Activated CD4-positive, alpha-beta T cell treated with anti-CD3 and anti-CD28 coated beads, Interleukin-2, amount 50 U/mL, for 48 hours (primary cell): ENCODE measurements at places on chromosomes 7 and 10.

DNA sequence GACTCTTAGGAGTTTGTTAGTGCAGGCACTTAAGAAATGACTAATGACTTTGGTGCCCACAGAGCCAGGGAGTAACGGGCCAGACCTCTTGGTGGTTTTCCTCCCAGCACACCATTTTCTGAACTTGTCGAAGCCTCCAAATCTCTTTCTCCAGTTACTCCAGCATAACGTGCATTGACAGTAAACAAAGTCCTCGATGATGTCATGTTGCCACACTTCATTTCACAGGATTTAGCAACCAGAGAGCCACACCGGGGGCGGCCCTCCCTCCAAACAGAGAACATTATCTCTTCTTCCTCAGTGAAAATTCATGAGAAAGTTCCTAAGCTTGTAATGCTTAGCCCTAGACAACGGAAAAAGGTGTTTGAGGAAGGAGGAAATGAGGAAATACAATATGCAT, 4.0 kb upstream of the SVOPL start:
- DNase-seq: no peak

DNA sequence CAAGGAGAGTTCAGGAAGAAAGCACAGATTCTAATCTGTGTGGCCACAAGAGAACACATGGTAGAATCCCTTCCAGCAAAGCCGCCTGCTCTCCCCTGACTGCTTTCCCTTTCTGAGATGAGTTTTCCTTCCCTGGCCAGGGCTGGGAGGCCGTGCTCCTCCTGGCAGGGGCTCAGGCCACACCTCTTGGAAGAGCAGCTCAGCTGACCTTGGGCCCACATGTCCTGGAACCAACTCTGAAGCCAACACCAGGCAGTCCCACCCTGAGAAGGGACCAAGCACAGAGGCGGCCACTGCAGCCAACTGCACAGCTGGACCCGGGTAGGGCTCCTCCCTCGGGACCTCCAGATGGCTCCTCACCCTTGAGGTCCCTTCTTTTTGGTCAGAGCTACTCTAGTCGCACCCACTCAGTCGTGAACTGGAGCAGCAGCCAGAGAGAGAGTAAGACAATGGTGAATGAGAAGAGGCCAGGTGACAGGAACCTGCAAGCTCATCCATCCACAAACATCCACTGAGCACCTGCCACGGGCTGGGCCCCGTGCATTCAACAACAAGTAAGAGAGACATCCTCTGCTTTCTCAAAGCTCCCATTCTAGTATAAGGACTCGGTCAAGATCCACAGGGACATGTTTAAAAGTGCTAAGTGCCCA, 40.3 kb downstream of the FAM53B start:
- no peak for DNase-seq

DNA sequence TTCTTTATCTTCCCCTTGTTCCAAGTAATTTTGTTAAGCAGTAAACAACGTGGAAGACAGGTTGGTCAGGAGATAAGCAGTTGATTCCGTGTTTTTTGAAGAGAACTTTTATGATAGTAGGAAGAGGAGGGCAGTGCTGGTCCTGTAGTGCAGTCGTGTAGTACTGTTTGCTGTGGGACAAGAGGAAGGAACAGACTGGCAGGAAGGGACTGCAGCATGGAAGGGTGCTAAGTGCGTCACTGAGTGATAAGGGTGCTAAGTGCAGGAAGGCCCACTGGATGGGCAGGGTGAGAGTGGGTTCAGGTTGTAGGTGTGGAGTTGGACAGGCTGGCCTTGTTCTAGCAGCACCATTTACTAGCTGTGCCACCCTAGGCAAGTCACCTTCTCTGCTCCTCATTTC, 125.0 kb downstream of the SDK1 start:
- no peak for DNase-seq

DNA sequence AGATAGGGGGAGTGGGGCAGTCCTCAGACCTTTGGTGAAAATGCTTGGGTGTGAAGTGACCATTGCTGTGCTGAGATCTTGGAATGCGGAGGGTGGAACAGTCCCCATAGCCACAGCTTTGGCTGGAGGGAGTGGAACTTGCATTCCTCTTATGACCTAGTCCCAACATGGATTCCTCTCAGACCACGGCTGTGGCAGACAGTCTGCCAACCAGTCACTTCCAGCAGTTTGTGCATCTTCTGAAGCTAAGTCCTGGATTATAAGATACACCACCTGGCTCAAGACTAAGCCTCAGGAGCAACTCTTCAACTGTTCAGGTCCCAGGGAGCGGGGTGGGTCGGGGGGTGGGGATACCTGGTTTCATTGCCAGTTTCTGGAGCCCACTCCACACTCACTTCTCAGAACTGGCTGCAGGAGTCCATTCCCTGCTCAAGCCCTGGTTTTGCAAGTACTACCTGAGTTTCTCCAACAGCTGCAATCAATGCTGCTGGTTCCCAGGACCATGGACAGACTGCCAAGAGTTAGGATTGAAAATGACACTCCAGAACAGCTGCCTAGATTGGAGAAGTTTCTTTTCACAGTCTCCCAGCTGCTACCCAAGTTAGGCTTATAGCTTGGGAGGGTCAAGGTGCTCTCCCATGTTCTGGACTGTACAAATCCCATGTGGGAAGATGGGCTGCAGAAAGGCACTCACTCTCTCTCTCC, 29.1 kb upstream of the DGKB start:
- no peak for DNase-seq

- DNase-seq: peak; percentile 76
These were observed at the start of gene TSPAN33 for GRCh38 chr7:129144095-129144833. TSPAN33 (plus strand) TSS chr7:129144707; CDS start chr7:129144981, 274 bp downstream.

GRCh38 chr10:35214607-35215020, 88.0 kb downstream of the CREM start:
- DNase-seq: no peak

DNA sequence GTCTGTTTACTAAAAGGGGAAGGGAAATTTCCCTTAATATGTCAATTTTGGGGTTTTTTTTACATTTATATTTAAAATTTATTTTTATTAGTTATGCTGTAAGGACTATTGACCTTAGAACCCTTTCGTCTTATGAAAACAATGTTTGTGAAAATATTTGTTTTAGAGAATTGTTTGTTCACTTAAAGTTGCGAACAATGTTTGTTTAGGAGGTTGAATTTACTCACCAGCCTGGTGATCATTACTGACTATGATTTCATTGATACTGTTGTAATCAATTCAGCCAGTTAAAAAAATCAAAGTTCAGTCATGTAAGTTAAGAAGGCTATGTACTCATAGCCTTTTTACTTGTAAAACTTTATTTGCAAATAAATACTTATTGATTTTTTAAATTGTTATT, 27.4 kb upstream of the TSPAN13 start:
- no peak for DNase-seq

DNA sequence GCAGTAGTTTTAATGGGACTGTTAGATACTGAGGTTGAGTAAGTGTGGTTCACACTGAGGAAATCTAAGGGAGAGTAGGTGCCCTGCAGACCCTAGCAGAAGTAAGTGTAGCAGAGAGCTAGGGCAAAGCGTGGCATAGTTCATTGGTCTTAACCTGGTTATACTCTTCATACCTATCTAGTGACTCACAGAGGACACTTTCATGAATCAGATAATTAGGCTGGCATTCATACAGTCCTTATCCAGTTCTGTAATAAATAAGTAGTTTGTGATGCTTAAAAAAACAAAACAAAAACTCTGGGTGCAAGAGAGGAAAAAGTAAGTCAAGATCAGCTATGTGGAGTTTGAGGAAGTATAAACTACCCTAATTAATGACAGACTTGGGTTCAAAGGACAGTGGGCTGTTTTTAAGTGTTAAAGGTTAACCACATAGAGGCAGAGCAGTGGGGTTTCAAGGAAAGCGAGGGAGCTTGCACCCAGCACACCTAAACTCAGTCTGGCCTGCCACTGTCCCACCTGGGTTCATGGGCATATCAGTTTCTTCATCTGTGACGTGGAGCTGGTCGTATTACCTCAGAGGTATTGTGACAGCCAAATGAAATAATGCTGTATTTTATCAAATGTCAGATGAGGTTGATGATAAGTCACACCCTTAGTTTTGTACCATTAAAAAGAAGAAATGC, 27.1 kb downstream of the LMTK2 start:
- DNase-seq: no peak

DNA sequence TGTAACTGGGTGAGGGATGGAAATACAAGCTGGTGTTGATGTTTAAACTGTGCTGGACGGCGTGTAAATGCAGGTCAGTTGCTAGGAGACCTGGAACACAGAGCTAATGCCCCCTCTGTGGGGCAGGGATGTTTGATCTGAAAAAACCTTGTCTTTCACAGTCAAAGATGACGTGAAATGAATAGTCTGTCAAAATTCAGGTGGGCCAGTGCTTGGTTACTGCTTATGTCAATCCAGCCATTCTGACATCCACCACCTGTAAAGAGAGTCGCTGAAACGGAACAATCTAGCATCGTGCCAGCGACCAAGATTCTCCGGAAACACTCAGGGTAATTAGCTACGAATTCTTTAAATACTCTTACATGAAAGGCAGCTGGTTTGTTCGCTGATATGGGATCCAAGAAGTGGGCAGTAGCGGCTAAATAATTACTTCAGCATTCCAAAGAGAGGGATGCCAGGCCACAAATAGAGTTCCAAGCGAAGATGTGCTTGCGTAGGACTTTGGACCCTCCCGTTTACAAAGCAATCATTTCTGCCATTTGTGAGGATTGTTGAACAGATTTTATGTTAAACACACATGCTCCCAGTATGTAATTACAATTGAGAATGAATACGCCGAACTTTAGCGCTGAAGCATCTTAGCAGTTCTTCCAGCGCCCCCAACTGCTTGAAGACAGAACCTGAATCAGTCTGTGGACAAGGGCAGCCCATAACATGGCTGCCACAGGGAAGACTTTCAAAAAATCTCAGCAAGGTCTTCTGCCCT, 7.3 kb upstream of the ASB4 start:
- no peak for DNase-seq

DNA sequence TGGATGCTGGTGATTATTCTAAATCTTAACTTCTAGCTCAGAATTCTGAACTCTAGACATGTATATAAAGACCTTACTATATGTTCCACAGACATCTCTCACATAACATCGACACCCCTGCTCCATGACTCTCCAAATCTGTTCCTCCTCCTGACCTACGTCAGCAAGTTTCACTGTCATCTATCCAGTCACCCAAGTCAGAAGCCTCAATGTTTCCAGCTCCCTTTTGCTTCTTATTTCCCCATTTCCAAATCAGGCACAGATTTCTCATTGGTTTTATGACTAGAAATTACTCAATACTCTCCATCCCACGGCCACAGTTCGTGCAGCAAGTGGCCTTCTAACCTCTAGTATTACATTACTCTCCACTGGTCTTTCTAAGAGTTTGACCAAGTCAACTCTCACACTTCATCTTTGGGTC, 28.5 kb downstream of the EPC1 start:
- peak; percentile 26 for DNase-seq

DNA sequence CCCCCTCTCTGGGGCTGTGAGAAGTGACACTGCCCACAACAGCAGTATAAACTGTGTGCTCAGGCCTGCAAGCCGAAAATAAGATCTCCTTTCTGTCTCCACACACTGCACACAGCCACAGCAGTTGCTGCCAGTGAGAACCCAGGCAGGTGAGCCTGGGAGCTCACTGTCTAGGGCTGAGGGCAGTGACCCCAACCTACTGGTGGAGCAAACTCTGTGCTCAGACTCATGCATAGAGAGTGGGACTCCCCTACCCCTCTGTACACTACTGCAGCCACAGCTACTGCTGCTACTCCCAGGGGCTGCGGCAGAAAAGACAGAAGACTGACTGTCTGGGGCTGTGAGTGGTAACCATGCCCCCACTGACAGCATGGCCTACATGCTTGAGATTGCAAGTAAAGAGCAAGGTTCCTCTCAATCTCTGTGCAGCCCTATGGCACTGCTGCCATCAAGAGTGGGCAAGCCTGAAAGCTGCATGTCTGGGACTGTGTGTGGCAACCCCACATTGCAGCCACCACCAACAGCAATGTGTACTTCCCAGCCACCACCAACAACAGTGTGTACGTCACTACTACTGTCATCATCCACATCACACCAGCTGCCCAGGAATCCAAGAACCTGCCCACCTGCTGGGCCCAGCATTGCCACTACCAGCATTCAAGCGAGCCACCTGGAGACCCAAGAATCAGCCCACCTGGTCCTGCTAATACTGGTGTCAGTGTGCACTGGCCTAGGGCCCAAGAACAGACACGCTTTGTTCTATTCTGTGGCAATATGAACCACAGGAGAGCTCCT, 226.1 kb downstream of the XPNPEP1 start:
- DNase-seq: no peak

- DNase-seq: no peak
These were observed 61.1 kb upstream of the CCDC71L start for GRCh38 chr7:106721816-106722785.

DNA sequence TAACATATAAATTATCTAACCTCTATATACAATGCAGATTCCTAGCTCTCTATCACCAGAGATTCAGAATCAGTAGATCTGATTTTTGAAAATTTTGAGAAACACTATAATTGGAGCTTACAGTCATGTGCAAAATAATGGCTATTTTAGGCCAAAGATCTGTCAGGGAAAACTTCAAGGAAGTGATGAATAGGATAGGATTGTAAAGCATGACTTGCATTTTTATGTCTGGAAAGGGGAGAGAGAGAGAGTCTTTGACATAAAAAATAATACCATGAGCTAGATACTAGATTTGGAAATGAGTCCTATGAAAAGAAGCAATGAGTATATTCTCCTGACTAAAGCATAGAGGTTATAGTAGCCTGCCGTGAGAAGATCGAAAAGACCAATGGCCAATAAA, 181.1 kb downstream of the SDHAF3 start:
- no peak for DNase-seq

- DNase-seq: no peak
These were observed 196.3 kb downstream of the DNAJC1 start for GRCh38 chr10:21807180-21807579.

DNA sequence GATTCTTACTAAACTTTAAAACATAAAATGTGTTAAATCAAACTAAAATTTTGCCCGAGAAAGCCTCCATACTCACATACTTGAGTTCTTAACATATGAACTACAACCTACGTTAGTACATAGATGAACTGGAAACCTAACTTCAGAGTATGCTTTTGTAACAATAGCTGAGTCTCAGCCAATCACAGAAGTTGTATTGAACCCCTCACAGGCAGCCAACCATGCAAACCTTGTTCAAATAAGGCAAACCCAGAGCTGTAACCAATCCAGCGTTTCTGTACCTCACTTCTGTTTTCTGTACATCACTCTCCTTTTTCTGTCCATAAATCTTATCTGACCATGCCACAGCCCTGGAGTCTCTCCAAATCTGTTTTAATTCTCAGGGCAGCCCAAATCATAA, 157.3 kb upstream of the COL1A2 start:
- no peak for DNase-seq

DNA sequence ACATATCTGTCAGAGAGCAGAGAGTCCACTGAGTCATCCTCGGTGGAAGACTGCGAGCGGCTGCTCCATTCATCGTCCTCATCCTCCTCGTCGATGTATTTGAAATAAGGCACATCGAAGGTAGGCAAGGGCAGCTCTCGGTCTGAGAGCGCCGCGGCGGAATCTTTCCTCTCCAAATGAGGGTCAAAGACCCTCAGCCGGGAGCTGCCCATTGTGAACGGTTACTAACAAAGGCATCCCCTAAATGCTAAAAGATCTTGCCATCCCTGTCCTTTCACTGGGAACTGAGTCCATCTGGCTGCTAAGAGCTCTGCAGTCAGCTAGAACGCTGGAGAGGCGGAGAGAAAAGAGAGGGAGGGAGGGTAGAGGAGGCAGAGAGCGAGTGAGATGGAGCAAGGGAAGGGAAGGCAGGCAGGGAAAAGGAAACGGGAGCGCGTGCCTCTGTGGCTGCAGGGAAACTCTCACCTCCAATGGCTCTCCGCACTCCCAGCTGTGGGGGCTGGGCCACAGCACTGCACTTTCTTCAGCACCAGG, 163.4 kb downstream of the RAPGEF5 start:
- DNase-seq: no peak

- no peak for DNase-seq
These were observed 135.5 kb downstream of the NRF1 start for GRCh38 chr7:129746857-129747529.

GRCh38 chr10:8037941-8038894, 16.3 kb upstream of the GATA3 start:
- no peak for DNase-seq
